ENCODE measurements at places on chromosomes 2 and 18. TPM values are rescaled to one million over a fixed set of nuclear protein-coding genes. Genes with fewer than 3 reads are reported as not detected.

The IL1R1 gene
- 82.3 TPM for total RNA-seq

- no peak for DNase-seq
Observed at GRCh38 chr2:97723156-97724072, 10.0 kb downstream of the ZAP70 start.

DNA sequence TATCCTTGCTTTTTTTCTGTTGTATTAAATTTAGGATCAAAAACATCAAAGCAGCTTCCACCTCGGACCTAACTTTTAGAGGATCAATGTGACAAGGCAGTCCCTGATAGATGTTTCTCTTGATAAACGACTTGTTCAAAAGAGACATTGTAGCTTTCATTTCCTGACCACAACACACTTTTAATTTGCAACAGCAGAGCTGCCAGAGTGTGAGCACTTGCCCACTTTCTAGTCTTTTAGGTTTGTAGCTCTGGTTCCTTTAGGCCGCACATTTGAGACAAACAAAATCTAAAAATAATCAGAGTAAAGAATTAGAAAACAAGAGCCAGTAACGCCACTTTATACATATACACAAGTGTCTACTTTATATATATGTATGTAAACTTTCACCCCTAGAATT, 3.1 kb downstream of the FIGN start:
- no peak for DNase-seq

DNA sequence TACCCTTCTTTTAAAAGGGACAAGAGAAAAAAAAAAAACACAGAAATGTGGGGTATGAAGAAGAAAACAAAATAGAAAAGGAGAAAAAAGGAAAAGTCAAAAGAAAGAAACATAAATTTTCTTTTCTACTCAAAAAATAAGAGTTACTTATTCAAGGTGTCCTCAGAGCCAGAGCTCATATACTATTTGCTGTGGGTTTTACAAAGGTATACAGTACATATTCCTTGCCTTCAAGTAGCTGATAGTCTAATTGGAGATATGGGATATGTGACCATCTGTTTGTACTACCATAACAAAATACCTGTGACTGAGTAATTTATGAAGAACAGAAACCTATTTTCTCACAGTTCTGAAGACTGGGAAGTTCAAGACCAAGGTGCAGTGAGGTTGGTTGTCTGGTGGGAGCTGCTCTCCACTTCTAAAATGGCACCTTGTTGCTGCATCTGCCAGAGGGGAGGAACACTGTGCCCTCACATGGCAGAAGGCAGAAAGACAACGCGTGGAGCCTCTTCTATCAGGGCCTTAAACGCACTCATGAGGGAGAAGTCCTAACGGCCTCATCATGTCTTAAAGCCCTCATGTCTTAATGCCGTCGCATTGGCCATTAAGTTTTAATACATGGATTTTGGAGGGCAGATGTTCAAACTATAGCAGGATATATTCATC, 33.9 kb downstream of the NBAS start:
- DNase-seq, result no peak

The SUPT7L gene
- total RNA-seq, result 30.6 TPM

The FSHR gene
- not detected for total RNA-seq

The CACNB4 gene
- 40.2 TPM for total RNA-seq
